ENCODE measurements at places on chromosomes 1 and 21. TPM values are rescaled to one million over a fixed set of nuclear protein-coding genes. Genes with fewer than 3 reads are reported as not detected.

Gene DIRAS3
- 2.7 TPM for total RNA-seq

Gene ADCY10
- 0.13 TPM for total RNA-seq

Gene SH2D1B
- 0.16 TPM for total RNA-seq

Gene OR2L13
- not detected for total RNA-seq

Gene BCAN
- total RNA-seq = 1.1 TPM

Gene EPRS1
- total RNA-seq = 164 TPM

Gene BCAR3
- 26.7 TPM for total RNA-seq

Gene S100A14
- 51.3 TPM for total RNA-seq

Gene MMP23B
- total RNA-seq = 16.6 TPM

Gene ZNF326
- 32.7 TPM for total RNA-seq

Gene C1orf94
- not detected for total RNA-seq

Gene SPTA1
- not detected for total RNA-seq

Gene SEMA6C
- 6.2 TPM for total RNA-seq

Gene ANGPTL3
- total RNA-seq = not detected

Gene GSTM4
- 38.2 TPM for total RNA-seq

DNA sequence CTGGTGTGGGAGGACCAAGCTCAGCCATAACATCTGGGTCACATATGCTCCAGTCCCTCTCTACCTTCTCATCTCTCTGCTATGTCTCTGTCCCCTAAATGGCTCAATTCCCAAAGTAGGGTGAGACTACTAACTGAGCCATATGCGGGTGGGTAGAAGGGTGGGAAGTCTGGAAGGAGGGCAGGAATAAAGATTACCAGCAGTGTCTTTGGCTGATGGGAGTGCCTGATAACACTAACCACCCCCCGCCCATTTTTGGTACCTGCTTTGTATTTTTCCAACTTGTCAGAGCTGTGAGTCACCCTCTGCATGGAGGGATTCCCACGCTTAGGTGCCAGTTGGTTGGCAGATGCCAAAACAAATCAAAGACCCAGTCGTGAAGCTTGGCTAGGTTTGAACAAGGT is 14.9 kb upstream of the SSBP3 start:
- DNase-seq = no peak

DNA sequence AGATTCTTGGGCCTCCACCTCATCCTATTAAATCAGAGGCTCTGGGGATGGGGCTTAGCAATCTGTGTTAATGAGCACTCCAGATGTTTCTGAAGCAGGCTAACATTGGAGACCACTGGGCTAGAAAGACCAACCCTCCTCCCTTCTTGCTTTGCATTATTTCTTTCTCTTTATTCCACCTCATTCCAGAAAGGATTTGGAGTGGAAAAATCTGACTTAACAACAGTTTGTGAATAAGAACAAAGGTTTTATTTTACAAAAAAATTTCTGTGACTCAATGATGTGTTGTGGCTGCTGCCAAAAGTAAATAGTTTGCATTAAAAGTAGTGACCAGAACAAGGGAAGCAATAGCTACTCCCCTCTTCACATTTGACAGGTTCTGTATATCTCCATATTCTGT is 79.4 kb downstream of the TGFB2 start:
- no peak for DNase-seq

DNA sequence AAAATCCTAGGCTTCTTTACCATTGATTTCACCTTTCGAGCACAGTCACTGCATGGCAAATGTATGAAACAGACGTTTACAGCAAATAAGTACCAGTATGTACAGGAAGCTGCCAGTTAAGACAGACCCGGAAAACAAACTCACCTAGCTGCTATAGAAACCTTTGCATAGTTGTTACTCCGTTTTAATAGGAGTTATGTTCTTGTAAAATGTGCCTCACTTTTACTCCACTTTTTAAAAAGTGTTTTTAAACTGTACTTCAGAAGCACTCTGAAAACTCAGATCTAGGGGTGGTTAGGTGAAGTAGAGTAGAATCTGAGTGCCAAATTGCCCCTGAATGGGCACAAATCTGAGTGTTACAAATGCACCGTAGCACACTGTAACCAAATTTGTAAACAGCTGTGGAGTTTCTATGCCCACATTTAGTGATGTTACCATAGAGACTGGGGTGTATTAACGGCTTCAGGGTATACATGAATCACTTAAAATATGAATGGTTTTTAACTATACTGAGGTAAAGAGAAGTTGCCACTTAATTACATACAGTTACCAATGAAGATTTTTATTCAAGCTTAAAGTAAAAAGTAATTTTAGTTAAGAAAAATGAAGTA is 30.7 kb downstream of the CNIH4 start:
- DNase-seq = no peak

GRCh38 chr1:212782422-212783154 is 9.0 kb downstream of the NSL1 start:
- DNase-seq = no peak

DNA sequence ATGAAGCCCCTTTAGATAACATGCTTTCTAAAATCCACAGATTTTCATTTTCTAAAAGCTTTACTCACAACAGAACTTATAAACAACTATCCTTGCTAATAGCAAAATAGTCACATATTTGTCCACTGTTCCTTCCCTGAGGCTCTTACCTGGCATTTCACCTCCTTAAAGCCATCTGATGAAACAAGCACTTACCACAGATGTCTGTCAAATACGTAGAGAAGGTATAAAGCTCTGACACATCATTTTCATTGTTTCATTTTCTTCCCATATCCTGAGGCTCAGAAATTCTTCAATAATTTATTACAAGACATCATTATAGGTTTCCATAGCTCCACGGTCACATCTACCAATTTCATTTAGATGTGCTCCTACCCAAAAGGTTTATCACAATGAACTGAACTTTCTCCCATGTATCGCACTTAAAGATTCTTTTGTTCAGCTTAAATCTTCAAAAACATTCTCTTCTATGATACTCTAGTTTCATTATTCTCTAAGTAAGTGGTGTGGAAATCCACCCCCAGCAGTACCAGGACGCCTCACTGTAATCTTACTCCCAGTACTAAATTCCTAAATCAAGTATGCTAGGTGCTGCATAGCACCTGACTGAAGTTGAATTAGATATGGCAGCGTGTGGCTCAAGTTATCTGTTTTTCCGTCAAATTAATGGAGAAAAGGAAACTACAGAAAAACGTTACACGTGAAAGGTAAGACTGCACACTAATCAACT is 569.6 kb downstream of the SMYD3 start:
- DNase-seq = no peak

- no peak for DNase-seq
These were observed 16.8 kb upstream of the PLEKHM2 start for GRCh38 chr1:15667362-15667761.

- no peak for DNase-seq
These were observed 598.6 kb downstream of the NPHP4 start for GRCh38 chr1:5393603-5394002.

- no peak for DNase-seq
These were observed 23.2 kb downstream of the GALNT2 start for GRCh38 chr1:230090194-230090711.

- no peak for DNase-seq
These were observed 14.0 kb downstream of the CAMK1G start for GRCh38 chr1:209597499-209597898.

DNA sequence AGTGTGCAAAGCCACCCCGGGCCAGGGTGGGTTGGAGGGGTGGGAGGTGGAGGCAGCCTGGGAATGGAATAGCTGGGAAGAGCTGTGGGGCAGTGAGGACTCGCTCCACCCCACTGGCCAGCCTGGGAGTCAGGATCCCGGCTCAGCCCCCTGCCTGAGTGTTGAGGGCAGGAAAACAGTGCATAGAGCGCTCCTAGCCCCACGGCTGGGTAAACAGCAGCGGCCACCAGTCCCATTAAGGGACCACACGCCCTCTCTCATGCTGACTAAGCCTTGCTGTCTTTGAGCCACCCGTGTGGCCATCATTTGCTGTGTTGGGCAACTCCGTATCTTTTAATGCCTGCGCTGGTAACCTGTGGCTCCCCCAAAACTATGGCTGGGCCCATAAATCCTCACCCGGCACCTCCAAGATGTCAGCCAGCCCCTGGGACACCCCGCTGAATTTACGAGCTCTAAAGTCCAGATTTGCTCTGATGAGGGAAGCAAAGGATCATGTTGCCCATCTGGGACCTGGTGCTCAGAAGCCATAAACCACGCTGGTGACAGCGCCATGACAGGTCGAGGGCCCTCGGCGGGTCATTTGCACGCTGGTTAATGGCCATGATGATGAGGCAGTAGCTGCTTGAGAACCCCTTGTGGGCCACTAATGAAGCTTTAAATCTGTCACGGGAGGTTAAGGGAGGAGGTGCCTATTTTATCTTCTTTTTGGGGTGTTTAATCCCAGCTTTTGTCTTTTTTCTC is 34.9 kb downstream of the SYF2 start:
- no peak for DNase-seq

- DNase-seq = no peak
These were observed at the start of gene SYT14 for GRCh38 chr1:209937996-209938959. SYT14 (plus strand) TSS chr1:209938217; CDS start chr1:209938265, 48 bp downstream.
